ENCODE measurements at places on chromosomes 2 and 18.

DNA sequence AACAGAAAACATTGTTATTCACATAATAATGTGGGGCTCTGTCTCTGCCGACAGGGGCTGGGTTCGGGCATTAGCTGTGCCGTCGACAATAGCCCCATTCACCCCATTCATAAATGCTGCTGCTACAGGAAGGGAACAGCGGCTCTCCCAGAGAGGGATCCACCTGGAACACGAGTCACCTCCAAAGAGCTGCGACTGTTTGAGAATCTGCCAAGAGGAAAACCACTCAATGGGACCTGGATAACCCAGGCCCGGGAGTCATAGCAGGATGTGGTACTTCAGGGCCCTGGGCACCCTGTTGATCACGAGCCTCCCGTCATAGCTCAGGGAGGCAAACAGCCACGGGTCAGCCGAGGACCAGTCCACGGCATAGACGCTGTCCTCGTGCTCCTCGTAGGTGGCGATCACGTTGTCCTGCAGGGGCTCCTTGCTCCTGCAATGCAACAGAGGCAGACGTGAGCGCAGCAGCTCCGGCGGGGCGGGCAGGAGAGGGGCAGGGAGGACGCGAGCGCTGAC is 188.5 kb downstream of the EIPR1 start:
- no peak for DNase-seq

- no peak for DNase-seq
Observed at GRCh38 chr2:197073701-197074433, 147.4 kb upstream of the PGAP1 start.

GRCh38 chr2:64748561-64748960 is 94.8 kb upstream of the SERTAD2 start:
- no peak for DNase-seq

- DNase-seq: no peak
Observed at GRCh38 chr2:26542194-26542455, 64.2 kb upstream of the OTOF start.

DNA sequence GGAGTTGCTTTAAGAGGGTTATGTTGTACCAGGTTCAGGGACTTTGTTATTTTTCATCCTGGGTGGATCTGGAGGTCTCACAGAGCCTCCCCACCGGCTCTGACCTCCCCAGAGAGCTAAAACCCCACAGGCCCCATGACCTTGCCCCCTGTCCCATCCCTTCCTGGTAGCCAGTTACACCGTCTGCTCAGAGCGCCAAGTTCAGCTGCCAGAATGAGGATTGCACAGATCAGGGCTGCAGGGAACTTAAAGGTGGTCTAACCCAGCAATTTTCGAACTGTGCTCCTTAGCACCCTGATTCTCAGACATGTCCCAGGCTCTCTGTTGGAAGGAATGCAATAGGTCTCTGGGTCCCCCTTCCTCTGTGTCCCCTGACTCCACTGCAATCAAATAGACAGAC is 32.1 kb downstream of the ATOH8 start:
- no peak for DNase-seq

DNA sequence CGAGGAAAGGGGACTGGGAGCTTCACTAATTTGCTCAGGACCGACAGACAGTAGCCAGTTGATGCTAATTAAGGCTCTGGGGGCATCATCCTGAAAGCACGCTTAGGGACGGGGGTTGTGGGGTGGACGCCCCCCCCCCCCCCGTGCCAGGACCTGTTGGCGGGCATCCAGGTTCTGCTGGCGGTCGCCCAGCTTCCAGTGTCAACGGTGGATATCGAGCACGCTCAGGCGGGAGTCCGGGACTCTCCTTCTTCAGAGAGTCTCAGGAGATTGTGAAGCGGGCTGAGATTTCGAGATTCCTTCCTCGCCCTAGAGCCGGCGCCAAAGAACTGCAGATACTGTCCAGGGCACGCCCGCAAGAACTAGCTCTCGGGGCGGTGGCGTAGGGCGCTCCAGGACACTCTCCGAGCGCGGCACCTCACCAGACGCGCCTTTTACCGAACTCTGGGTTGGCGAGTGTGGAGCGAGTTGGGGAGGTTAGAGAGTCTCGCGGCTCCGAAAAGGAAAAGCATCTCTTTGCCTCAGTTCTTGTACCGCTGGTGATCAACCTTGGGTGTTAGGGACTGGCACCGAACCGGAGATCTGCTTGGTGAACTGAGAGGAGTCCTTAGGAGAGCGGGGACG is 5.6 kb downstream of the RAX start:
- DNase-seq: no peak

DNA sequence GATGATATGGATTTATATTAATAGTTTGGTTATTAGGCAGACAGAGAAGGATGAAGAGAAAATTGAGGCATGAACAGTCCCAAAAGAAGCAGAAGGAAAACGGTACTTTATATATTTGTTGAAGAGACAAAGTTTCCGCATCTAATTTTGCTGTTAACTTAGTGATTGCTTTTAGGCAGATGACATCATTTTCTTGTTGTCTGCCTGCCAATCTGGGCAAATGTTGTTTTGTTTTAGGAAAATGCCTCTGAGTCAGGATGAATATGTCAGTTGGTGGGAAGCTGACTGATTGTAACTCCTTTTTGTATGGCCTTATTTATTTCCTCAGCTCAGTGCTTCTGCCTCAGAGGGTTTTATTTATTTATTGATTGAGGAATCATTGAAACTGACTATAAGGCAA is 52.5 kb upstream of the CAVIN2 start:
- DNase-seq: peak; percentile 73

DNA sequence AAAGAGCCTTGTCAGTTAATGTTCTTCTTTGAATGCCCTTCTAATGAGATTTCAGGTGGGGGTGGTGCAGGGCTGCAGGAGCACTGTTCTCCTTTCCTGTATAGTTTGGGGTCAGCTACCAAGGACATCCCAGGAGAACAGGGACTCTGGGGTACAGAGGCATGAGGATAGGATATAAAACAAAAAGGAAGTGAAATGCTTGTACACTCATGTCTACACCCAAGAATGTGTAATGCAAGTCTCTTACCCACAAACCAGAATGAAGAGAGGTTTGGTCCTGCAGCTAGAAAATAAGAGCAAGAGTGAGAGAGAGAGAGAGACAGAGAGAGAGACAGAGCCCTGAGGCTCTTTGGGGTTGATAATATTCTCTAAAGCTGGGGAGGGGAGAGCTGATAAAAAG is 151.8 kb upstream of the KCTD1 start:
- DNase-seq: no peak

DNA sequence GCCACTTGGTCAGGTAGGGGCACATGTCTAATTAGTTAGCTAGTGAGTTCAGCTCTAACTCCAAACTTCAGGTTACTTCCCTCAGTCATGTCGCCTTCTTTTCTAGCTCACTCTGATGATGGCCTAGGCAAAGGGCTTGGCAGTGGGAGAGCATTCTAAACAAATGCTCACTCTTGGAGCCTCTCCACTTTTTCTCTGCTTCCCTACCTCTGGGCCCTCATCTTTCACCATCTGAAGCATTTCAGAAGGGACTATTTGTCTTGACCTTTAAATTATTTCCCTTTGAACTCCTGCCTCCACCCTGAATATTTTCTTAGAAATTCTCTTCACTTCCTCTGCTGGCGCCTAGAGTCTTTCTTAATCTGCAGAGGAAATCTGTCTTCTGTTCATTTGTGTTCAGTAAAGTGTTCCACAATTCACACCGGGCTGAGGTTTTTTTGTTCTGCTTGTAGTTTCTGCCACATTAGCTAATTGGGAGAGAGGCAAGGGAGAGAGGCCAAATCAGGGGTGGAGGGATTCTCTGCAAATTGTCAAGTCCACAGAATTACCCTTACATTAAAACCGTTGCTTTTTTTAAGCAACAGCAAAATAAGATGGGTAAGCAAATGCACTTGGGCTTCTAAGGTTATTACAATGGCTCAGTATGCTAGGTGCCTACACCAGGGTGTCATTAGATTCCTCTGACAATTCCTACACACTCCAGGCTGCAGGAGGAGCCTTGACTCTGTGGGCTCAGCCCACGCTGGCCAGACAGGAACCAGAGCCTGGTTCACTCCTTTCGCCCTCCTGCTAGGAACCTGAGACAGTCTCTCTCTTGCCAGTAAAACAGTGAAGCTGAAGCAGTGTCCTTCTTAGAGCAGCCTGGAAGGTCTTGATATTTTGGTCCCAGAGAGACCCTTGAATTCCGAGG is 5.5 kb downstream of the MSGN1 start:
- DNase-seq: no peak

DNA sequence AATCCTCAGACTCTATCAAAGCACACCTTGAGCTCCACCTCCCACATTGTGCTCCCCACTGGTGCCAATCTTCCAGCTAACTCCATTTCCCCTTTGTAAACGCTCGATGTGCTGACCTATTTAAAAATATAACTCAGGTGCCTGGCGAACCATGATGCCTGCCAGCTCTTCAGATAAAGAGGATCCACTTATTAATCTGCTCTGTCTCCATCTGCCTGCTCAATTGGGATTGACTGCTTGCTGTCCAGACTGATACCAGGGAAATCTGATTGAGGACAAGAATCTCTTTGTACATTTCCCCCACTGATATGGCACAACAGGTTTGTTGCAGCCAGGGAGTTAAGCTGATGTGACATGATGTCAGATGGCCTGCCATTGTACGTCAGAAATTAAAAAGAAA is 2036.5 kb upstream of the CELF4 start:
- no peak for DNase-seq

DNA sequence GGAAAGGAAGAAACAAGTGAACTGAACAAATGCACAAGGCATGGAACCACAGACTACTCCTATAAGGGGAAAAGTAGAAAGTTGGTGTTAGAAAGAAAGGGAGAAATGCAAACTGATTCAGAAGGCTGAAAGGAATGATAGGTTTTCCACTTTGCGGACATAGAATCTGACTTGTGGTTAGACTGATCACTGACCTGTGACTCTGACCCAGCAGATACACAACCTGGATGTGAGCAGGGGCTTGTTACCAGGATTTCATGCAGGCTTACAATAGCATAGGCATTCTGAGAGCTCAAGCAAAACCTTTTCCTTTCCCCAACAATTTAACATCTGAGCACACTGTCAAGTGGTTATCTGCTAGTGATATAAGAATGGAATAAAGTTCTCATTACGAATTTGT is 237.0 kb upstream of the CDH20 start:
- no peak for DNase-seq

DNA sequence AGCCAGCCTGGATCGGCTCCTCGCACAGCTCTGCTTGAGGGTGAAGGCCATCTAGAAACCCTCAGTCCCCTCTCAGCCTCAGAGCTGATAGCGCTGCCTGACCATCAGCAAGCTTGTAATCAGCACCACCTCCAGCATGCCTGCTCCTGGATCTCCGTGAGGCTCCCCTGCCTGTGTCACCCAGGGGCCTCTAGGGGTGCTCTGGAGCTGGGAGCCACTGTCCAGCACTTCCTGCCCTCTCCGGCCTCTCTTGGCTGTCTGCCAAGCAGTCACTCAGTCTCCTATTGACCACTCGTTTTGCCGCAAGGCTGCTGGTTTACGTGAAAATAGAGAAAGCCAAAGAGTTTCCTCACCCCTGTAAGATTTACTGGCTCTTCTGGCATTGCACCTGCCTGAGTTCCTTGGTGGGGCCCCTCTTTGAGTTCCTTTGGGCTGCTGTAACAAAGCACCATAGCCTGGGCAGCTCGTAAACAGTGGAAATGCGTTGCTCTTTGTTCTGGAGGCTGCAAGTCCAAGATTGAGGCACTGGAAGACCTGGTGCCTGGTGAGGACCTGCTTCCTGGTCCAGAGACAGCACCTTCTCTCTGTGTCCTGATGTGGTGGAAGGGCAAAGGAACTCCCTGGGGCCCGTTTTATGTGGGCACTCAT is 17.9 kb downstream of the CAPN10 start:
- peak; percentile 82 for DNase-seq

- DNase-seq: peak; percentile 47
Observed at GRCh38 chr2:142140434-142140845, 9.6 kb upstream of the LRP1B start.

DNA sequence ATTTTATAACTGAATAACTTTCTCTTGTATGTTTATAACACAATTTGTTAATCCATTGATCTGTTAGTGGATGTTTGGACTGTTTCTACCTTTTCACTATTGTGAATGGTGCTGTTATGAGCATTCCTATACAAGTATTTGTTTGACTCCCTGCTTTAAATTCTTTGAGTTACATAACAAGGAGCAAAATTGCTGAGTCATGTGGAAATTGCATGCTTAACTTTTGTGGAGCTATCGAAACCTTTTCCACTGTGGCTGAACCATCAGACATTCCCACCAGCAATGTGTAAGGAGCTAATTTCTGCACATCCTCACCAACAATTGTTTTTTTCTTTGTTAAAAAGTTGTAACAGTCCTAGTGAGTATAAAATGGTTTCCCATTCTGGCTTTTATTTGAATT is 415.5 kb downstream of the CBLN2 start:
- no peak for DNase-seq

DNA sequence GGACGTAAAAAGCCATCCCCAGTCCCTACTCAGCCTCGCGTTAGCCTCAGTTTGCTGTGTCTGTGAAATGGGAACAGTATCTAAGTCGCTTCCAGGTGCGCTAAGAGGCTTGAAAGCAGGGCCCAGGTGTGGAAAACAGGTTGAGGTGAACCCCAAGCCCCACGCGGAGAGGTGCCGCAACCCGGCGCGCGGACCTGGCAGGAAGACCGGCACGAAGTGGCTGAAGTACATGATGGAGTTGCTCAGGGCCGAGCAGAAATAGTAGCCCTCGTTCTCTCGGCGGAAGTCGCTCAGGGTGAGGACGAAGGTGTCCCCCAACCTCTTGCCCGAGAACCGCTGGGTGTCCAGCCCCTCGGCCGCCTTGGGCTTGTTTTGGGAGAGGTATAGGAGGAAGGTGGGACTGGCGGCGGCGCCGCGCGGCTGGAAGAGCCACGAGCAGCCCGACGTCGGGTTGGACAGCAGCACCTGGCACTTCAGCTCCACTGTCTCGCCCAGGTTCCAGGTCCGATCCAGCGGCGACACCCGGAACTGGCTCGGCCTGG is 508 bp downstream of the CD8A start:
- DNase-seq: no peak

DNA sequence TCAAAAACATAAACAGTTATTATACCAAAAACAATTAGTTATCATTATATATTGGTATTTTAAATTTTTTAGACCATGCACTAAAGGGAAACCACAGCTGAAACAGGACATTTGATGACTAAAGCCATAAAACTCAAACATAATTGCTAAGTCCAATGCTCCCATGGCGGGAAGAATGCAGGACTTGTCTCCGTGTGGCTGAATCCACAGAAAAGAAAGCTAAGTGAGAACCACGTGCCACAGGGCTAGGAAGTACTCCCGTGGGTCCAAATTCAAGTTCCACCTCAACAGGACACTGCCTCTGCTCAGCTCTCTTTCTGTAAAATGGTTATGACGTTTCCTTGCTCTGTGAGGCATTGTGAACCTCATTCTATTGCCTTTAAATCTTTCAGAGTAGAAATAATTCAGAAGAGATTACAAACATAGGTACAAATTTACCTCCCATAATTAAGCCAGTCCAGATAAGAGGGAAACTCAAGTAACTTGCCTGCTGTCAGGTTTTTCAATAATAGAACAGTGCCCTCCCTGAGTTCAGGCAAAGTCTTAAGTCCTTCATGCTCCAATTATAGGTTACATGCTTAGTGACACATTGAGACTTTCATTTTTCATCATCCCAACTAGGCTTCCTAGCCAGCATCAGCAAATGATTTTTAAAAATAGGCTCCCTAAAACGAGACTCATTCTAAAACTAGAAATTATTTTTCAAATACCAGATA is 36.7 kb downstream of the FTCDNL1 start:
- DNase-seq: no peak

- no peak for DNase-seq
Observed at GRCh38 chr2:20570249-20570648, 80.6 kb downstream of the HS1BP3 start.

- no peak for DNase-seq
Observed at GRCh38 chr2:133576714-133577113, 8.5 kb upstream of the NCKAP5 start.

GRCh38 chr2:149568138-149568537 is 19.4 kb downstream of the MMADHC start:
- DNase-seq: no peak

- DNase-seq: no peak
Observed at GRCh38 chr2:96806468-96807126, 9.5 kb upstream of the CNNM3 start.

Measured in kidney capillary endothelial cell (primary cell).